ENCODE measurements at places on chromosomes 11 and 22.

- DNase-seq: peak; percentile 62
Observed at GRCh38 chr11:35040221-35040942, 98.6 kb upstream of the CD44 start.

- DNase-seq: no peak
Observed at GRCh38 chr11:96084610-96085318, 160.9 kb upstream of the MTMR2 start.

- no peak for DNase-seq
Observed at GRCh38 chr11:86035164-86035563, 33.7 kb downstream of the PICALM start.

GRCh38 chr11:35178067-35178805 lies 39.3 kb downstream of the CD44 start:
- DNase-seq: no peak

DNA sequence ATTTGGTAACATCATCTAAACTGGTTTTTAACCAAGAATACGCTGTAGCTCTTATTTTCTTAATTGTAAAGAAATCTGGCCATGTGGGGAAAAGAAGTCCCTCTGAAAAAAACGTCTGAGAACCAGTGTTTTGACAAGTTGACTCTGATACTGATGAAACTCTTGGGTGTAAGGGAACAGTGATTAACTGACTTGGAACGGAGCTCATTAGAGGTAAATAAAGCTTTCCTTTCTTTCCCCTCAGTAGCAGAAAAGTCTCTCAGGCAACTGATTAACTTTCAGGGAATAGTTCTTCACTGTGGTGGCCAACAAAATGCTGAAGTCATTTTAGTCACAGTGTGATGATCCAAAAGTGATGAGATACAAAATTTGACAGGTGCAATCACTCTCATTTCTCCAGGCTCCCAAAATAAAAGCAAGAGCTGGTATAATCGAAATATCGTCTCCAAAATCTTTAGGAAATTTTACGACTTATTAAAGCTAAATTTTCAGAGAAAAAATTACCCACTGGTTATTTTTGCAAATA lies 52.3 kb downstream of the SLC36A4 start:
- no peak for DNase-seq

DNA sequence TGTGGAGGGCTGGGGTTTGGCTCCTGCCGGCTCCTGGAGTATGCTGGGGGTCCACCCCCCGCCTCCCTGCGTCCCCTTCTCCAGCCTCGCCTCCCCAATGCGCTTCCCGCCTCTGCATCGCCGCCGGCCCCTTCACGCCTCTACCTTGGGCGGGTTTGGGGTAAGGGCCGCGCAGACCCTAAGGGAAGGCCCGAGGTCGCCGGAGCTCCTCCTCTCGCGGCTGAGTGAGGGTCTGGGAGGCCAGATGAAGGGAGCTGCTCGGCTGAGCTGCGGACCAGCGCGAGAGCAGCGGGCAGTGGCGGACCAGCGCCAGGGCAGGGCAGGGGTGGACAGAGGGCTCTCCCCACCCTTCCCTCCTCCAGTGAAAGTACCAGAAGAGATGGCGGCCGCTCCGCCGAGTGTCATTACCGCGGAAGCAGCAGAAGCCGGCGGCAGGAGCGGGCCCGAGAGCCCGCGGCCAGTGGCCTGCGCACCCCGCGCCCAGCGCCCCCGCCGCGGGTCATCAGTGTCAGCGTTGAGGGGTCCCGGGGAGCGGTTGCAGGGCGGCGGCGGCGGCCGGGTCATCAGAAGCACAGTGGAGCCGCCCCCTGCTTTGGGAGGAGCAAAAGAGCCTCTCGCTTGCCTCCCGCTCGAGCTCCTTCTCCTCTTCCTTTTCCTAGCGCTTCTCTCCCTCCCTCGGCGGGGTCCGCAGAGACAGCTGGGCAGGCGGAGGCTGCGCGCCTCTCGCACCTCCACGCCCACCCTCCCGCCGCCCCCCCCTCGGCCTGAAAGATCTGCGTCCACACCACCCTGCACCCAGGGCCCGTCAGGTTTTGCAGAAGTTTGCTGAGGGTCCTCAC lies 255.6 kb upstream of the CADM1 start:
- no peak for DNase-seq

GRCh38 chr11:126305699-126306098 lies 1.8 kb downstream of the DCPS start:
- DNase-seq: no peak

- no peak for DNase-seq
Observed at GRCh38 chr11:133724116-133724515, 121.2 kb downstream of the SPATA19 start.

DNA sequence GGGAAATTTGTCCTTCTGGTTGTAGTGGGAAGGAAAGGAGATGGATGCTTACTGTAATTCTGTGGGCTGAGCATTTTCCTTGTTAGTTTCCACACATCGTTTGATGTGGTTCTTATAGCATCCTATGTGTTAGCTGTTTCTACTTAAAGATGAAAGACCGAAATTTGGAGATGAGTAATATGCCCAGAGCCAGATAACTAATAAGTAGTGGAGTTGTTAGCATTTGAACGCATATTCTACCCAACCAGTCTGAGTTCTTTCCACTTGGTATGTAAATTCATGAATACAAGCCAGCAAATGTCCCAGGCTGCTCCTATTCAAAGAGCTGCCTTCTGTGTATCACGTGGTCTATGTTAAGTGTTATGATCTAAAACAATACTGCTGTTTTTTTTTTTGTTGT lies 14.6 kb downstream of the SPECC1L start:
- DNase-seq: no peak

DNA sequence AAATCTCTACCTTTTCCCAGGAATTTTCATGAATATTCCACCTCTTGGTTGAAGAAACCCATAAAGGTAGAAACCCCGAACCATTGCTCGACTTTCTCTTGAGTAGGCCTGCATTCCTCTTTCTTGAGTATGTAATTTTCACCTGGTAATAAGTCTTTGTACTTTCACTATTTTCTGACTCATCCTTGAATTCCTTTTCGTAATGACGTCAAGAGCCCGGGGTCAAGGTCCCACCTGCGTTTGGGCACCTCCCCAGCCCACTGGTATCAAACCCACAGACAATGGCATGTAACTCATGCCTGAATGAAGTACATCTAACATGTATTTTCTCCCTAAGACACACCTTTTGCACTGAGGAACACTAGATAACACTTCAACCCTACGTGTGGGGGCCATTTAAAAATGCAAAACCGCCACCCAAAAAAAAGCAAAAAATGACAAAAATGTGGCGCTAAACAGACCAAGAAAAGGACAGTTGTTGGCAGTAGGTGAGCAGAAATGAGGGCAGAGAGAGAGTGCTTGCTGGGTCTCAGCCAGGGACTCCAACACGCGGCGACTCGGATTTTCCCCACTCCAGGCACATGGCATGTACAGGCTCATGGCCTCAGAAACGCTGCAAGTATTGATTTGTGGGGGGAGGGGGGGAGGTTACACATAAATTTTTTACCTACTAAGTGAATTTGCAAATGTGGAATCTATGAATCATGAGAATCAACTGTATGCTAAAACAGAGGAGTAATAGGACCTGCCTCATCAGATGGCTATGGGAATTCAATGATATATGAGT lies 4.1 kb upstream of the C11orf24 start:
- DNase-seq: no peak

DNA sequence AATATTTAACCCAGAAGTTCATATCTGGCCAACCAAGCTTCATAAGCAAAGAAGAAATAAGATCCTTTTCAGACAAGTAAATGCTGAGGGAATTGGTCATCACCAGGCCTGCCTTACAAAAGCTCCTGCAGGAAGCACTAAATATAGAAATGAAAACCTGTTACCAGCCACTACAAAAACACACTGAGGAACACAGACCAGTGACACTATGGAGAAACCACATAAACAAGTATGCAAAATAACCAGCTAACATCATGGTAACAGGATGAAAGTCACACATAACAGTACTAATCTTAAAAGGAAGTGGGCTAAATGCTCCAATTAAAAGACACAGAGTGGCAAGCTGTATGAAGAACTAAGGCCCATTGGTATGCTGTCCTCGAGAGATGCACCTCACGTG lies 311.4 kb downstream of the DYNC2H1 start:
- no peak for DNase-seq

DNA sequence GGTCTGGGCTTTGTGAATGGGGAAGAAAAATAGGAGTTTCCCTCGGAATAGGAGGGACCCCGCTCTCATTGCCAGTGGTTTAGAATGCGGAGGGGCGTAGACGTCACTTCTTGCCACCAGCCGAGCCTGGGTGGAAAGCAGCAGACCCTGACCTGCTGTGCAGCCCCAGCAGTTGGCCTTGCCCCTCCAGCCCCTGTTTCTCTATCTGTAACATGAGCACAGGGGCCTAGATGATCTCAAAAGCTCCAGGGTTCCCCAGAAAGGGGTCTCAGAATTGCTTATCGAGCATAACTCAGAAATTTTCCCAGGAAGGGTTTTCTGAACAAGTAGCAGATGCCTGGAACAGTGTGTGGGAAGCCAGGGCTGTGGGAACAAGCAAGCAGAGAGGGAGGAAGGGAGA lies 43.9 kb downstream of the C11orf91 start:
- DNase-seq: no peak

GRCh38 chr22:44220727-44221680 lies 40.3 kb downstream of the PARVG start:
- no peak for DNase-seq

- DNase-seq: no peak
Observed at GRCh38 chr11:12943311-12943710, 65.8 kb upstream of the RASSF10 start.

DNA sequence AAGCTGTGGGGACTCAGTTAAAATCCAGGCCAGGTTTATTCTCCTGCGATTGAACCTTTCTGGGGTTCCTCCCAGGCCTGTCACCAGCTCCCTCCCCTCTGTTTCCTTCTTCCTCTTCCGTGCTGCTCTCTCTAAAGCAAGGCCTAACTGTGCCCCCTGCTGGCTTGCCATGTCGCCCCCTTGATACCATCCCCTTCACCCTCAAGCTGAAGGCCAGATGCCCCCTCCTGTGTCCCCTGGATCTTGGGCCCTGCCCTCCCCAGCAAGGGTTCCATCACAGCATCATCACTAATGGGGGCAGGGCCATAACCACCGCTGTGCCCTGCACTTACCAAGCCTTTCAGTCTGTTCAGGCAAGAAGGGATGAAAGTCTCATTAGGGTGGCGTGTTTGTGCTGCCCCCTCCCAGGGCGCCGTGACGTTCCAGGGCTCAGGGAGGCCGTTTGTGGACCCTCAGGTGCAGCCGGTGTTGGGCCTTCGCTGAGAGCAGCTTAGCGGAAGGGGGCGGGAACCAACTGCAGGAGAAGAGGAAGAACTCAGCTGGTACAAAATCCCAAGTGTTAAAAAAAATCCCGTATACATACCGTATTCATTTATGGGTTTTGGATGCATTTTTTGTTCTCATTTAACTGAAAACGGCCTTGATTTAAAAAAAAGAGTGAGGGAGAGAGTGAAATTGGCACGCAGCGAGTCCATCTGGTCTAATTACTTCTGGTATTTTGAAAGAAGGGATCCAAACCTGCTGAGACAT lies 69.9 kb downstream of the MPPED1 start:
- DNase-seq: peak; percentile 21

GRCh38 chr11:76609736-76610370 lies 60.7 kb downstream of the LRRC32 start:
- DNase-seq: no peak
